Dermis microvascular lymphatic vessel endothelial cell (primary cell): ENCODE measurements at places on chromosomes 1 and 21.
A peak's percentile ranks its signal among the peaks of the same experiment; 100 is the strongest.

DNA sequence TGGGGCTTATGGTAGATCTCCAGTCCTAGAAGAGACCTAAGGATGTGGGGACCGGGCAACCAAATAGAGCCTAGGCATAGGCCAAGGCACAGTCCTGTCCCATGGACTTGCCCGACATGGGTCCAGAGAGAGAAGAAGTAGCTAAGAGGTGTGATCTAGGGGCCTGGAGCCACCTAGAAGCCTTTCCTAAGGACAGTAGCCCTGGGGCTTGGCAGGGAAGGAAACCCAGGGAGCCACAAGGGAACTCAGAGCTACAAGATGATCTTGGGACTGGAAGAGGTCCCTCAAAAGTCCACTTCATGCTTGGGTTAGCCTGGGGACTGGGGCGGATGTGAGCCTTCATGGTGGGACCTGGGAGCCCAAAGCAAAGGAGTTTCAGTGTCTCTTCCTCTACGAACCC lies 18.8 kb downstream of the IRF2BP2 start:
- DNase-seq = no peak

DNA sequence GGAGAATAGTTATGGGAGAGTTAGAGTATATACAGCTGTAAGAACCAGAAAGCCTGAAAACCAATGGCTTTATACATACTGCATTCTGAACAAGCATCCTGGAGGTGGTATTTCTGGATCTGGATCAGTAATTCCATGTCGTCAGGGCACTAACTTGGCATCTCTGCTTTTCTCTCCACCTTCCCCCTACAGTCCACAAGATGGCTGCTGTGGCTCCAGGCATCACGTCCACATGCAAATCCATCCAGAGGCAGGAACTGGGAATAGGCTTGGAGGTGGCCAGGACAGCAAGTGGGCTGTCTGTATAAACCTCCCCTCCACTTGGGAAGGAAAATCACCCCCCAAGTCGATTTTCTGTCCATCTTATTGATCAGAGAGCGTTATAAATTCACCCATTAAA lies 86.2 kb upstream of the WDR26 start:
- DNase-seq = no peak

GRCh38 chr1:241499910-241500309 lies 19.6 kb downstream of the FH start:
- DNase-seq = peak; percentile 73

- DNase-seq = no peak
Observed at GRCh38 chr1:227896710-227897655, 50.7 kb downstream of the WNT9A start.

- peak; percentile 69 for DNase-seq
Observed at GRCh38 chr1:27773826-27774445, 917 bp downstream of the STX12 start.

DNA sequence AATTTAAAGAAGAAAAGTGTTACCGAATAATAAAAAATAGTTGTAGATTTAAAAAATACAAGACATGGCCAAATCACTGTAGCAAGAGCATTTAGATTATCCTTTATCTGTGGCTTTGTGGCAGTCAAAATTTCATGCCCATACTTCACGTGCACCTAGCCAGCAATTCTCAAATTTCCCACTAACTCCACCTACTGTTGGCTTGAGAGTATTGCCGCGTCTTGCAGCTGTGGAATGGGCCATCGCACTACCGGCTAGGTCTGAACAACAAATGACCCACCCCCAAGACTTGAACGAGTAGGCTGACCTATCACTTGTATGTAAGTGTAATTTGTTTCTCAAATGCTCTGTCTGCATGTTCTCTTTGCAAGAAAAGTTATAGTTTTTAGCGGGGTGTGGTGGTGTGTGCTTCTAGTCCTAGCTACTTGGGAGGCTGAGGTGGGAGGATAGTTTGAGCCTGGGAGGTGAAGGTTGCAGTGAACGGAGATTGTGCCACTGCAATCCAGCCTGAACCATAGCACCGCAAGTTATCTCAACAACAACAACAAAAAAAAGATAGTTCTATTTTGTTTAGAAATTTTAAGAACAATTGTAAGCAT lies 4.1 kb downstream of the KRTAP13-4 start:
- no peak for DNase-seq

DNA sequence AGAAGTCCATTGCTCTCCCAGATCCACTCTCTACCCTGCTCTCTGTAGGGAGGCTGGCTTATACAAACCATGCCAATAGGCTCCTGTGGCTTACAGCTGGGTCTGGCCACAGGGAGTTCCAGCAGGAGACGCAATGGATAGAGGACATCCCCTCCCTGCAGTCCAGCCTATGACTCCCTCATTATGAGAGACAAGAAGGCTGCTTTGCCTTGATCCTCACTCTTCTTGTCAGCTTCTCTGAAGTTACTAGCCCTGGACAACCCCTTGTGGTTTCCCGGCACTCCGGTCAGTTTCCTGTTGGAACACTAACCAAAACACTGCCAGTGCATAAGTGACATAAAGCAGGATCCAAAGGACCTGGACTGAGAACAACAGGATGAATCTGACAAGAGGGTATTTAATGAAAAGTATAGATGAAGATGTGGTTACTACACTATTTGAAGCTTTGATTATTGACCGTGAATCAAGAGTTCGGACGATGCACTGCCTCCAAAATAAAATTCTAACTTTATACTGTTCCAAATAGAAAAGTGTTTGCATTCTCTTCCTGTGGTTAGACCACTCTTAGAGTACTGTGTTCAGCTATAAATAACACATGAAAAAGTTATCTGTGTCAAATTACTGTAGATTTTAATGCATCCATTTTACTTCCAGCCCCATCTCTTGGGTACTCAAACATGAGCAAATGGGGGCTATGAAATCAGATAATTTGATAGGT lies 32.7 kb upstream of the ZNF326 start:
- peak; percentile 71 for DNase-seq

- DNase-seq = no peak
Observed at GRCh38 chr1:112318698-112319370, 77.2 kb upstream of the CTTNBP2NL start.

GRCh38 chr1:119782631-119783325 lies 14.1 kb upstream of the HMGCS2 start:
- no peak for DNase-seq

DNA sequence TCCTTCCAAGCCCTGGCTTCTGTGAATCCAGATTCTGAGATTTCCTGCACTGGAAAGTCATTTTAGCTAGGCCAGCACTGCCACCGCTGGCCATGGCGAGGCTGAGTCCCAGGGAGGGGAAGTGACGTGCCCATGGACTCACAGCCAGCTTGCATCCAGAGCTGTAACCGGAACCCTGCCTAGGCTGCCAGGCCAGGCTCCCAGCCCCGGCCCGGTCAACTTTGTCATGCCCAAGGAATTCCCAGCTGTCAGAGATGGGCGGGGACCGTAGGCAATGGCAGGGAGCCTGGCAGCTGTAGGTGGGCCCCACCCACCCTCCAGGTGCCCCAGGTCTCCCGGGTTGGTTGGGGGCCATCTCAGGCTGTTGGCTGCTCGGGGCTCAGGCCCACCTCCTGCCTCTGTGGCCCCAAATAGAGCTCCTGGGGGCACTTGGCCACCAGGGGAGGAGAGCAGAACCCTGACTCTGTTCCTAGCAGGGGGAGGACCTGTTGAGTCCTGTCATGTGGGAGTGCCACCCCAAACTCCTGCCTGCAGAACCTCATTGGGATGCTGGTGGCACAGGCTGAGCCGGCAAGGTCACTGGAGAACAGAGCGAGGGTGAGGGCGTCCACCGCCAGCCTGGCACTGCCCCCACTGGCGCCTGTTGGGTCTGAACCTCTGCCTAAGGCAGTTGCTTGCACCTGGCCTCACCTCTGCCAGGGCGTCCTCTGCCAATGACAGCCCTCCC lies 57.8 kb downstream of the FOXO6 start:
- peak; percentile 72 for DNase-seq

- no peak for DNase-seq
Observed at GRCh38 chr1:6427441-6428390, 3.1 kb downstream of the ESPN start.

DNA sequence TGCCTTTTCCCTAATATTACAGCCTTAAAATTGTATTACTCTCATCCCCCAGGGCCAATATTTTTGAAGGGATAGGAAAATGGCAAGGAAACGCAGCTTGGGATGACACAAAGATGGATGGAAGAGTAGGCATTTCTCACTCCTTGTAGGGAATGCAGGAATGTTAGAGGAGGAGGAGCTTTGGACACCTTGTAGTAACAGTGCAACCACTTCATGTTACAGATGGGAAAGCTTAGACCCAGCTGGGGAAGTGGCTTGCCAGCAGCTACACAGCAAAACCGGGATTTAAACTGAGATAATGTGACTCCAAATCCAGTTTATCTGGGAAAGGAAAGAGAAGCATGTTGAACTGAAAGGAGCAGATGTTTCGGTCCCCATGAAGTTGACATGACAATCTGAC lies 473.7 kb upstream of the DAB1 start:
- no peak for DNase-seq

DNA sequence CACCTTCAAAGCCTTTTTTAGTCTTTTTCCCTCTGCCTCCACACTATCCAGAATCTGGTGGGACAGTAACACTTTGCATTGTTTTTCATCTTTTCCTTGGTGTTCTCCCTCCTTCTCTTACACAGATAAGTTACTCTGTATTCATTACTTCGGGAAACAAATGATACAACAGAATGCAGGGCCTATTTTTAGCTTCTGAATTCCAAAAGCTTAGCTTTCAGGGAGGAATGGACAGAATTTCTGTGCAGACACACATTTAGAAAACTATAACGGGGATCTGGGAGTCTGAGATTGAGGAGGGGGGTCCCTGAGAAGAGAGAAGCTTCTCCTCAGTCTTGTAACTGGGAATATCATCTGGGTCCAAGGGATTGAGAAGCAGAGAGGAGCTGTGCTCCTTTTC lies 3.5 kb upstream of the STK40 start:
- DNase-seq = no peak

GRCh38 chr1:236868625-236869467 lies 73.8 kb downstream of the MTR start:
- DNase-seq = peak; percentile 60

DNA sequence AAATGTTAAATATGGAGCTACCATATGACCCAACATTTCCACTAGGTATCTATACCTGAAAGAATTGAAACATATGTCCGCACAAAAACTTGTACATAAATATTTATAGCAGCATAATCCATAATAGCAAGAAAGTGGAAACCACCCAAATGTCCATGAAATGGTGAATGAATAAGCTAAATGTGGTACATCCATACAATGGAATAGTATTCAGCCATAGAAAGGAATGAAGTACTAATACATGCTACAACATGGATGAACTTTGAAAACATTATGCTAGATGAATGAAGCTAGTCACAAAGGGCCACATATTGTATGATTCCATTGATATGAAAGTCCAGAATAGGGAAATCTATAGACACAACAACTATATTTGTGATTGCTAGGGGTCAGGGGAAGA lies 20.0 kb upstream of the BLACAT1 start:
- no peak for DNase-seq

- DNase-seq = no peak
Observed at GRCh38 chr1:158311066-158311465, 20.3 kb downstream of the CD1B start.

DNA sequence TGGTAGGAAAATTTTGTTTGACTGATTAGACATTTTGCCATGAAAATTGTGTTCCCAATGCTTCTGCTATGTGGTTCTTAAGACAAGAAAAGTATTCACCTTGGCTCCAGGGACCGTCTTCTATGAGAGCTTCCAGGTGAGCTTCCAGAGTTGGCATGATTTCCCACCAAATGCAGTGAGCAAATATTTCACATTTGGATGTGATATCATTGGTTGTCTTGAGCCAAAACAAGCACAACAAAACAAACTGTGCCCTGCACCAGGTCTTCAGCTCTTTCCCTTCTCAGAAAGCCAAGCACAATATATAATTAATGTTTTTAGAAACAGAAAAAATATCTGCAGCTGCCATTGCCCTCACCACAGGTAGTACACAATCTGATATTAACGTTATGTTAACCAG lies 1009.0 kb downstream of the PLA2G4A start:
- DNase-seq = no peak

DNA sequence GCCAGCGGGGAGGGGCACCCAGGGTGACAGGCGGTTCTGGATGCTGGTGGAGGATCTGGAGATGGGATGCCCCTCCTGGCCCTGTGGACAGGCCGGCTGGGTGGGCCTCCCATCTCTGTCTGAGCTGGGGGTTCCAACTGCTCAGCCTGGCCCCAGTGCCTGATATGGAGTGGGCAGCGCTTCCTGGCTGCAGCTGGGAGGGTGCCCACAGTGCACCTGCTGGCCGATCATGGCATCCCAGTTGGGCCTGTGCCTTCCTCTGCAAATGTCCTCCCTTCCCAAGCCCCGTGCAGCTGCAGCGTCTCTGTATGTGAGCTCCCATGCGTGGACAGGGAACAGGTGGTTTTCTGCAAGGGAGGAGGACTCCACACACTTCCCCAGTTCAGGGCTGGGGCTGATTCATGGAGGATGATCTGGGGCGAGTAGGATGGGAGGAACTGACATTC lies 2.1 kb downstream of the PFKL start:
- no peak for DNase-seq

- DNase-seq = no peak
Observed at GRCh38 chr1:58487002-58487401, 59.5 kb downstream of the OMA1 start.

GRCh38 chr1:32400876-32401631 lies 6.8 kb upstream of the BSDC1 start:
- DNase-seq = peak; percentile 29

DNA sequence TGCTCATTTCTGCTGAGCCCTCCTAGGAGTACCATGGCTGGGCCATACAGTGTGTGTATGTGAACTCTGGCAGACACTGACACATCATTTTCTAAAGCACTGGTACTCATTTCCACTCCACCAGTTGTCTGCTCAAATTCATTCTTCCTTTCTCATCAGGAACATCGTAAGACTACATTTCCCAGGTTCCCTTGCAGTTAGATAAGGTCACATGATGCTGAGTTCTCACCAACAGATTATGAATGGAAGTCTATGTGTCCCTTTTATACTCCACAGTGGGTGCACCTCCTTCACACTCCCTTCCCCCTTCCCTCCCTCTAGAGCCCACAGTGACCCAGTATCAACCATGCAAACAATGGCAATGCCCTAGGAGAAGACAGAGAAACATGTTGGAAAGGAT lies 38.3 kb upstream of the PAX7 start:
- DNase-seq = no peak

DNA sequence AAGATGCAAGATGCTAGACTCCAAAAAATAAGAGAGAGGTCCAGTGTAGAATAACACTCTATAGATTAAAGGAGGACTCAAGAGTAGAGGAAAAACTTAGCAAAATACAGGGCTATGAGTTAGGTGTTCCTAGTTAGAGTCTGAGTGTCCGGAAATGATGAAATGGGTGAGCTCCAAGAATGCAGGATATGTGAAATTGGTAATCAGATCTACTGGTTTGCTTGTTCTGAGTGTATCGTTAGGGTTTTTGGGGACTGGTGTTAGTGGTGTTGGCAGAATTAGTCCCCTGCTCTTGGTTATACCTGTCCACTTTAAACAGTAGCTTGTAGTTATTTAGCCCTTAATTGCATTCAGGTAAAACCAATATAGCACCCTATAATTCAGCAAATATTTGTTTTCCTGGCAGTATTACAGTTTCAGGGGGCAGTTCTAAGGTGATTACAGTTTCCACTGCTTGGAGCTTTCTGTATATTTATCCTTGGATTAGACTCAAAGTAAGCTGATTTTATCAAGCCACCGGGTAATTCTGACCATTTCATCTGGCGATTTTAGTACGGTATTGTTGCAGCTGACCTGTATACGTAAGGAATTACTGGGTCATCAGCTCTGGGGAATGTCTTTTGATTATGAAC lies 332.7 kb downstream of the CHRM3 start:
- no peak for DNase-seq

GRCh38 chr1:112723511-112723839 lies 8.3 kb upstream of the PPM1J start:
- DNase-seq = no peak
